ENCODE measurements at places on chromosomes 16 and 17.

- no peak for DNase-seq
Observed at GRCh38 chr16:67967183-67967957, 1.1 kb downstream of the SLC12A4 start.

DNA sequence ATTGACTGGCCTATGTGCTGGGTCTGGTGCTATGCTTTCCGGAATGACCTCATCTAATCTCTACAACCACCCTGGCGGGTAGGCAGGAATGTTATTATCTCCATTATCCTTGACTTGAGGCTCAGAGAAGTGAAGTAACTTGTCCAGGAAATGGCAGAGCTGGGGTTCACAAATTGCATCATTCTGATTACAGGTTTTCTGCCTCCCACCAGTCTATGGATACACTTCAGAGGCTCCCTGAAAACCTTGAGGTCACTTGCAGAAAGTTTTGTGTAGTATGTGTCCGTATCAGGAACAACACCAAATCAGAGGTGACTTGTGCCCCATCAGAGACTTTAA lies 19.1 kb downstream of the NOD2 start:
- no peak for DNase-seq

DNA sequence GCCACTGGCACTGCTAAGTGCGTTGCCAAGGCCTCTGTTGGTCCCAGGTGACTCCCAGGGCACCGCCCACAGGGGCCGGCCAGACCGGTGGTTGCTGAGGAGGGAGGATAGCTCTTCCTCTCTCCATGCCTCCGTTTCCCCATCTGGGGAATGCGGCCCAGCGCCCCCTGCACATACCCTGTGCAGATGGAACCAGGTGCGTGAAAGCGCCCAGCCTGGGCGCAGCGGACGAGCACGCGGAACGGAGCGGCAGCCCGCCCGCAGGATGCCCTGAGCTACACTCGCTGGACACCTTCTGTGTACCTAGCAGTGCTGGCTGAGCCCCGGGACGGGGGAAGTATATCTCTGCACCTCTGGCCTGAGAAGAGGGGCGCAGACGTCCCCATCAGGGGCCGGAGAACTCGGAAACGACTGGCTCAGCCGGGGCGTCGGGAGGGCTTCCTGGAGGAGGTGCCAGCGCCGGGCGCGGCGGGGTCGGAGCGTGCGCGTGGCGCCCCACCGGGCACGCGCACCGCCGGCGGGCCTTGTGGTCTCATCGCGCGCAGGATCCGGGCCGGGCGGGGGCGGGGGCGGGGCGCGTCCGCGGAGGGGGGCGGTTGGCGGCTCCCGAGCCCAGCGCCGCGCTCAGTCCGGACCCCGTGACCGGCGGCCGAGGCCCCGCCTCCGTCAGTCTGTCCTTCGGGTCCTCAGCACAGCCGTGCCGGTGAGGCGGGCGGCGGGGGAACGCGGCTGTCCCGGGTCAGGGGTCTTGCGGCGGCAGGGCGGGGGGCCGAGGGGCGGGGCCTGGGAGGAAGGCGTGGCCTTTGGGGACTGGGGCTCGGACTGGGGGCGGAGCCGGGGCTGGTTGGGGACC lies at the start of the genes CCDC78 and HAGHL:
TSS of gene CCDC78 (minus strand) at position 6 of the 853 bp plus-strand sequence. CDS start 76 bp downstream, outside the sequence.
TSS of gene HAGHL (plus strand) at position 669 of the 853 bp plus-strand sequence. CDS start 404 bp downstream, outside the sequence.
- no peak for DNase-seq

DNA sequence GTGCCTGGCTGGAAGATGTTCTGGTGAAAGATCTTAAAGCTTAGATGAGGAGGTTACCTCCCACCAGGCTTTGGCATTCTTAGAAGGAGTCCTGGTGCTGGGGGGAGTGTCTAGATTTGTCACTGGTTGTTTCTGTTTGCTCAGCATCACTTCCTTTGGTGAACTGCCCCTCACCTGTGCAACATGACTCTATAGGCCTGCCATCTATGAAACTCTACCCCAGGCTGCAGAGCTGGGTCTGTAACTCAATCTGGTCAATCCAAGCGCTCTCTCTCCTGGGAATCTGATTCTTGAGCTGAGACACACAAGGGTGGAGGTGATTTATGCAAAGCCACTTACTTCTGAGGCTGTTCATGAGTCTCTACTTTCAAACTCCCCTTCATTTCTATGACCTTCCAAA lies 399.4 kb downstream of the NPIPA7 start:
- no peak for DNase-seq

GRCh38 chr16:15897121-15897780 lies 8.8 kb upstream of the CEP20 start:
- no peak for DNase-seq
